Right hindlimb (tissue), 1 donor: ENCODE measurements at places on chromosomes 5 and 9.
A peak's percentile ranks its signal among the peaks of the same experiment; 100 is the strongest.

GRCh38 chr5:169814522-169814921 lies 165.8 kb downstream of the INSYN2B start:
- no peak for DNase-seq

- no peak for DNase-seq
Observed at GRCh38 chr9:131757549-131757948, 17.7 kb upstream of the RAPGEF1 start.

- DNase-seq: no peak
Observed at GRCh38 chr5:149543361-149544027, 7.7 kb downstream of the CSNK1A1 start.

GRCh38 chr5:54717459-54717858 lies 199.9 kb downstream of the SNX18 start:
- DNase-seq: no peak

- no peak for DNase-seq
Observed at GRCh38 chr9:93565089-93565488, 11.3 kb upstream of the PHF2 start.

GRCh38 chr9:18451406-18451805 lies 22.5 kb upstream of the ADAMTSL1 start:
- no peak for DNase-seq

- no peak for DNase-seq
Observed at GRCh38 chr9:38180656-38181055, 111.6 kb upstream of the SHB start.

GRCh38 chr9:89747596-89747995 lies 142.8 kb downstream of the GADD45G start:
- DNase-seq: no peak

DNA sequence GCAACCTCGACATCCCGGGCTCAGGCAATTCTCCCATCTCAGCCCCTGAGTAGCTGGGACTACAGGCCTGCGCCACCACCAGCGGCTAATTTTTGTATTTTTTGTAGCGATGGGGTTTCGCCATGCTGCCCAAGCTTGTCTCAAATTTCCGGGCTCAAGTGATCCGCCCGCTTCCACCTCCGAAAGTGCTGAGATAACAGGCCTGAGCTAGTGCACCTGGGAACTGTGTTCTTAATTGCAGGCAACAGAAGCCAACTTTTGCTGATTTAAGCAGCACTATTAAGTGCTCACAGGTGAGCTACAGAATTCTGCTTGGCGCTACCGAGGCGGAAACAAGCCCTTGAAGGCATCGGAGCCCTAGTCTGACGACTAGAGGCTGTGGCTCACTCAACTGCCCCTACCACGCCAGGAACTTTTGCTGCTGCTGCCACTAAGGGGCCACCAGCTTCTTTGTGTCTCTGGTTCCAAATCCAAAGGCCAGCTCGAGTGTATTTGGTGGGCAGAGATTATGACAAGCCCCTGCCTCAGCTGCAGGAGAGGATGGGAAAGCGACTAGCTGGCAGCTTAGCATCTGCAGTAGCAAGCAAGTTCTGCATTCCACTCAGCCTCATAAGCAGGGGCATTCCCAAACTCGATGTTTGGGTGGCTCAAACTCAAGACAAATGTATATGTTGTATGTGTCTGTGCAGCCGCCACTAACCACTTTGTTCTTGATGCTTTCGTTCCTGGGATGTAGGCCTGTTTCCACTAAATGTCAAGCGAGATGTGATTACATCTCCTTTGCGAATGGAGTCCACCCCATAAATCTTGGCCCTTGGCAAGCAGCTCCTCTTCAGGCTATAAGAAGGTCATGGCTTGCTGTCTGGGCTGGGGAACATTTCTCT lies 10.6 kb upstream of the HMCN2 start:
- no peak for DNase-seq

DNA sequence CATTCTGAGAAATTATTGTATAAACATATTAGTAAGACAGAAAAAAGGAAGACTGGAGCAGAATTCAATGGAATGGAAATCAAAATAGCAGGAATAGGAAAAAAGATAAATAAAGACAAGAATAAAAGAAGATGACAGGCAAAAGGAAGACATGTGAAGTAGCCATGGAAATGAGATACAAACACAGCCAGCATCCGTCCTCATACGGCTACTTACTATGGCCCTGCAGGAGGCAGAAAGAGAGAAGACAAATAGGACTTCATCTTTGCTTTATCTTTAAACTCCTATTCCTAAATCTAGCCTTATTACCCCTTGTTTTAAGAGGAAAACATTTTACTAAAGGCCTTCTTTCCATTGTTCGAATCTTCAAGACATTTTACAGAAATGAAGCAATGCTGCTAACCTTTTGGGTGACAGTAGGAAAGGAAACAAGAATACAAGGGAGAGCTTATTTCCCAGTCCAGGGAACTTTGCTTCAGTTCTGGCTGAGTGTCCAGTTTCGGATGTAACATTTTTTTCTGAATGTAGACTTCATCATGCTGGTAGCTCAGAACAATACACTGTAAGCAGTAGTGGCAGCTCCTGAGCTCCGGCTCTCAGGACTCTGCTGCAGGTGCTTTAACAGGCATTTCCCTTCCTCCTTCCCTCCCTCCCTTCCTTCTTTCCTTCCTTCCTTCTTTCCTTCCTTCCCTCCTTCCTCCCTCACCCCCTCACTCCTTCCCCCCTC lies 106.4 kb upstream of the SLC12A2 start:
- no peak for DNase-seq

GRCh38 chr9:137321726-137322361 lies 19.8 kb upstream of the NRARP start:
- DNase-seq: no peak

GRCh38 chr5:108184940-108185339 lies 197.0 kb downstream of the FBXL17 start:
- no peak for DNase-seq

DNA sequence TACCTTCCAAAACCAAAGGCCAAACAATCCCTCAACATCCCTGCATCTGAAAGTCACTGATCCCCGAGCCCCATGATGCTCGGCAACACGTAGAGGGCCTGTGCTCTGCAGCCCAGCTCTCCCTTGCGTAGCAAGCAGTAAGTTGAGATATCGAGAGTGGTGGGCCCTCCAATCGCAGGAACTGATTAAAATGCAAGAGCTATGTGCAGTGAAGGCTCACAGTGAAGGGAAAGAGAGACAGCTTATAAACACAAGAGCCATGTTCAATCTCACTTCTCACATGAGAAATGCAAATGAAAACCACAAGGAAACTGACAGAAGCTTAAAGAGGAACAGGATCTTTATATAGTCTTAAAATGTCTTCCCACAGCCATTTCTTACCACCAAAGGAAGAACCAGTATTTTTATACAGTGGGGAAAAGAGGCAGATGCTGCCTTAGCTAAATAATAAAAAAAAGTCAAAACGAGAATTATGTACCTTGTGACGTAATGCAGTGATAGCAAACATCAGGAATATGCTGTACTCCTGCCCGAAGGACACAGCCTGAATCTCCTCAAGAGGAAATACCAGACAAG lies 24.6 kb downstream of the TTF1 start:
- no peak for DNase-seq

- no peak for DNase-seq
Observed at GRCh38 chr9:109846776-109847175, 66.8 kb downstream of the PALM2AKAP2 start.

DNA sequence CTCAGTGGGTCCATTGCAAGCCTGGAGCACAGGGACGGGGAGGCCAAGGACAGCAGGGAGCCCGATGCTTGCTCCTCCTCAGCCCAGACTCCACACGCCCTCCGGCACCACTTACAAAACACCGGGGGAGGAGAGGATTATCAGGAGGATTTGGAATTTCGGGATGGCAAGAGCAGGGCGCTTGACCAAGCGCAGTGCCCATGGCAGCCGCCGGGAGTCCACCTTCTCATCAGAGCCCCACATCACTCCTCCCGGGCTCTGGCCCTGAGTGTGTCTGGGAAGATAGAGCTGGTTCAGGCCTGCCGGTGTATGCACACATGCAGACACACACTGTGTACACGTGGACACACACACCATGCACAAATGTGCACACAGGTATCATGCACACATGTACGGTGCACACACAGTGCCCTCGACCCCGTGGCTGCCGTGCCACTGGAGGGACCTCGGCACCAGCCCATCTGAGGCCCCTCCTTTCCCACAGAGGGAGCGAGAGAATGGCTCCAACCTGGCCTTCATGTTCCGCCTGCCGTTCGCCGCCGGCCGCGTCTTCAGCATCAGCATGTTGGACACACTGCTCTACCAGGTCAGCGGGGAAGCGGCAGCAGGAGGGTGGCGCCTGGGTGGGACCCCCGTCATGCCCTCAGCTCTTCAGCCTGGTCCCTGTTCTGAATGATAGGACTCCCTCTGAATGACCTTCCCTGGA lies 81.7 kb downstream of the KCNT1 start:
- DNase-seq: no peak

GRCh38 chr5:73278693-73279092 lies 105.7 kb downstream of the TMEM174 start:
- no peak for DNase-seq

DNA sequence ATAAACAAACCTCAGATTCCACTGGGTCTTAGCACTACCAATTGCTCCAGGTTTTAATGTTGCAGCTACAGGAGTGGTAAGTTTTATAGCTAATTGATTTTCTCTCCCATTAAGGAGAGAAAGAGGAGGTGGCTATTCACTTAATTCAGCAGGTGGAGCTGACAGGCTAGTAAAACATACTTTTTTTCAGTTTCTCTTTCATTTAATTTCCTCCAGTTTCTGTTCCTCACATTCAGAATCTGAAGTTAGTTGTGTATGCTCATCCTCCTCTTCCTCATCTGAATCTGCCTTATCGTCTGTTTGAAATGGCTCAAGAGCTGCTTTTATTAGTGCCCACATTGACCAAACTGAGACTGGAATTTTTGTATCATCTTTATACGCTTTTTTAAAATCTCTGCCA lies 98.0 kb downstream of the PLPPR1 start:
- DNase-seq: no peak

- DNase-seq: no peak
Observed at GRCh38 chr5:54443270-54443669, 12.2 kb upstream of the HSPB3 start.

DNA sequence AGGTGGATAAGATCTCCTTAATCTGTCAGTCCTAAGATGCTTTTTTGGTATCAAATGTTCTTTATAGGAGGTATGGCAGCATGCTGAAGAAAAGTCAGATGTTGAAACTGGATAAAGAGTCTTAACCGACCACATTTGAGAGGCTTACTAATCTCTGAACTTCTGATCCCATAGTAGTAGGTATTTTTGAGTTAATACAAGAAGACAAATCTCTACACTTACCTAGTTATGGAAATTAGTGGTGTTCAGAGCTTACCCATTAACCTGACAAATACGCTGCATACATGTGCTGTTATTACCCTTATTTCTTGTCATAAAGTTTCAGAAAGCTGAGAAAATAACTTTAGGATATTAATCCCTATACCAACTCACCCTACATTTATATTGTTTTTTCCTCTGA lies 83.0 kb downstream of the ISL1 start:
- no peak for DNase-seq

GRCh38 chr5:83493644-83494043 lies 22.1 kb downstream of the VCAN start:
- no peak for DNase-seq

DNA sequence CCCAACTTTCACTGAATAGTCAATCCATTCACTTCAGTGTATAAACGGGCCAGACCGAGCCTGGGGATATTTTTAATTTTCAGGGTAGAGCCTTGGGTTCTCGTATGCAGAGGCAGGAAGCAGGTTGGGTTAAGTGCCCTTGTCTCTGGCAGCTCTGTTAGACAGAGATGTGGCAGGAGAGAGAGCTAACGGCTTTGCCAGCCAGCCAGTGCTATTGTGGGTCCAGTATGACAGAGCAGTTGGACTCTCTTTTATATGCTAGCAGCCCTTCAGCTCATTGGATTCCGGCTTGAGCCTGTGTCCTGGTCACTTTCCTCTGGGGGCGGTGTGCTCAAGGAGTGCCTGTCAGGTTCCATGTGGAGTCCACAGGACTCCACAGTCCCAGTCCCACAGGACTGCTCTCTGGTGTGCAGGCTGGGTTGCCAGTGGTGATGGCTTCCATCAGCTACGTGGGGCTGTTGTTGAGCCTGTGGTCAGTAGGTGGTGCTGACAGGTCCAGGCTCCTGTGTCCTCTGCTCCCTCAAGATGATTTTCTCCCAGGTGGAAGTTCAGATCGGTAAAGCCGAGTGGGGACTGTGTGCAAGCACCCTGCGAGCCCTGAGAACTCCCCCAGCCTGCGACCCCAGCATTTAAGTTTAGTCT lies 14.3 kb downstream of the CLTA start:
- DNase-seq: no peak

DNA sequence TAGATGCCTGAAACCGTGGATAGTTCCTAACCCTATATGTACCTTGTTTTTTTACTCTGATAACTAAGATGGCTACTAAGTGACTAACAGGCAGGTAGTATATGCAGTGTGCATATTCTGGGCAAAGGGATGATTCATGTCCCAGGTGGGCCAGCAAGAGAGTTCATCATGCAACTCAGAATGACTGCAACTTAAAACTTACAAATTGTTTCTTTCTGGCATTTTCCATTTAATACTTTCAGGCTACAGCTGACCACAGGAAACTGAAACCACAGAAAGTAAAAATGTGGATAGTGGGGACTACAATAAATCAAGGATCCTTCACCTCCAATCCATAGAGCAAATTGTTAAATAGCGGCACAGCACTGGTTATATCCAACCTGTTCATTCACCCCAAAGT lies 30.7 kb upstream of the VCAN start:
- no peak for DNase-seq

DNA sequence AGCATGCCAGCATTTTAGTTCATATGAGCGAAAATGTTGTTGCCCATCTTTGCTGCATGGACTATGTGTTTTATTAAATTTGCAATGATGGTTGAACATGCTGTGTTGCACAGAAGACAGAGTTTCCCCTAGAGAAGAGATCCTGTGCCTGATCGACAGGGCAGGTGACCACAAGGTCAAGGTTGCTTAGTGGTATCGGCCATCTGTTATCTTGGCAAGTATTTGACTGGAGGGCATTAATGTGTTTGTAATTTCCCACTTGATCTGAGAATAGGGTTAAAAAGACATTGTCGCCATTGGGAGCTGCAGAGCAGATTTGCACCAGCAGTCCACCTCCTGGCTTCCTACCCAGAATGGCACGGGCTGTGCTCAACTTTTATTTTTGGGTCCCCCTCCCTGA lies 1523.6 kb upstream of the WWC1 start:
- no peak for DNase-seq

- DNase-seq: peak; percentile 22
Observed at GRCh38 chr9:90433398-90433941, 209.2 kb downstream of the DIRAS2 start.

GRCh38 chr9:3846573-3846972 lies 320.8 kb upstream of the RFX3 start:
- no peak for DNase-seq

DNA sequence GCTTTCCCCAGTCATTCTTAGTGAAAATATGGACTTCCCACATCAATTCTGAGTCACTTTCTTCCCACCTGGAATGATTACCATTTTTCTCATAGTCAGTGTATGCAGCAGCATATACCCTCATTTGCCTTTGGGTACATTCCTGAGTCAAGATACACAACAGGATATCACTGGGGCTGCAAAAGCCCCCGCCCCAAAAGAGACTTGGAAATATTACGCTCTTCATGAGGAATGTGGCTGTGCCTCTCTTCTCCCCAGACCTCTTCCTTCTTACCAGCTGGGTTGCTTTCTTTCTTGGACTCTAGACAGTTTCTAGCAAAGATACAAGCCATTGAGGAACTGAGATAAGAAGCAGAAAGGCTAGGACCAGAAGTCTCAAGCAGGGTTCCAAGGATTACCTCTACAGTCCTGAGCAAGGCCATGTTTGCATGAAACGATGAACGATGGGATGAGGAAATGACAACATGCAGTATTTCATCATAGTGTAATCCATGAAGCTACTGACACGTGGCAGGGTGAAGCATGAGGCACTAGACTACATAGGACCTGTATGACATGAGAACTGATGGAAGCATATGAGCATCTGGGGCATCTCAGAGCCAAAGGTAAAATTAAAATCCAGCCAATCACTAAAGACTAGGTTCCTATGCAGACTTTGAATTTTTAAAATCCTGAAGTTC lies 218.1 kb downstream of the RAB3C start:
- DNase-seq: no peak
